Stimulated activated CD4-positive, alpha-beta T cell treated with anti-CD3 and anti-CD28 coated beads, Interleukin-12 subunit alpha, Interleukin-12 subunit beta, amount 100 ng/mL, for 48 hours (primary cell): ENCODE measurements at places on chromosomes 4 and X.
A peak's percentile ranks its signal among the peaks of the same experiment; 100 is the strongest.

DNA sequence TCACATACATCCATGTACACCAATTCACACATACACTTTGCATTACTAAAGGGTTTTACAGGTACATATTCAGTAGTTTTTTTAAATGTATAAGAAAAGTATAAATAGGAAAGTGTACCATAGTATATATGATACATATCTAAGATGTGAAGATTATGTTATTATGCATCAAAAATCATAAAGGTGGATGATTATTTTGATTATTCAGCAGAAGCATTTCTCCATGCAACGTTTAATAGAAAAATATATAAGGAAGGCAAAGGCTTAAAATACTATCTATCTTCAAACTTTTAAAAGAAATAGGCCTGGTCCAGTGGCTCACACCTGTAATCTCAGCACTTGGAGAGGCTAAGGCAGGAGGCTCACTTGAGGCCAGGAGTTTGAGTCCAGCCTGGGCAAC lies 133.5 kb upstream of the KLF3 start:
- no peak for DNase-seq

DNA sequence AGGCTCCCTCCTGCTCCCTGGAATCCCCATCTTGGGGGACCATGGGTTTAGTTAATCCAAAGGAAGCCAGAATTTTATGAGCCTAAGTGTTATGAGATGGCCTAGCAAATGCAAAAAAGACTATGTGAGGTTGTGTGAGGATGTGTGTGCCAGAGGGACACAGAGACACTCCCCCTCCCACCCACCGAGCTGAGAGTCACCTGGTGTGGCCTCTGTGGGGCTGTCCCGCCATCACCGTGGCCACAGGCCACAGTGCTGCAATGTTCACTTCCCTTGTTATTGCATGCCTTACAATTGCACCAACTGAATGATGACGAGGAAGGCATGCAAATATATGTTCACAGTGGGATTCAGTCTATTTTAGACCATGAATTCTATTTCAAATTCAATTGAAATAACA lies 601 bp upstream of the FGFBP2 start:
- peak; percentile 36 for DNase-seq

DNA sequence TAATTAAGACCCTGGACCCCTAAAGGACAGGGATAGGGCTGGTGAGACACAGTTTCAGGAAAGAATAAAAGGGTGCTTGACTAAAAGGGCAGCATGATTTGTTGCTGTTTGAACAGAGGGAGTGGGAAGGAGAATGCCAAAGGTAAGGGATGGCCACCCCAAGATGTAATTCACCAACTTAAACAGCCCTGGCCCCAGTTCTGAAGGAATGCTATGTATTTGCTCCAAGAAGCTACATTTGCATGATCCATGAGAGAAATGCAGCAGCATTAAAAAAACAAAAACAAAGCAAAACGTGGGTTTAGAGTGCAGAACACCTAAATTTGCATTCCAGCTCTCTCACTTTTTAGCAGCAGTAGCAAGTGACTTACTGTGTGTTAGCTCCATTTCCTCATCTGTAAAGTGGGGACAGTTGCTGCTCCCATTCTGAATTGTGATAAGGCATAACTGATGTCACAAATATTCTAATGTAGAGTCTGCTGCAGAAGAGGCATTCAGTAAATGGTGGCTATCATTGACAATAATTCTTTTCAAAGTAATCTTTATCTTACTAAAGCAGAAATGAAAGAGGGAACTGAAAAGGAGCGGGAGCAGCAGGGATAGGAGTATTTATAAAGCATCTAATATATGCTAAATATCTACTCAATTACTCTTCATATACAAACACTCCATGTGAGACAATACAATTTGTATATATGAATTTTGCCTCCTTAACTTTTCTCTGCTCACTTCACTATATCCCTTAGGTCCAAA lies 115.8 kb downstream of the PPARGC1A start:
- DNase-seq = no peak

- DNase-seq = no peak
These were observed 165 bp upstream of the PTCHD1 start for GRCh38 chrX:23334521-23334847.

DNA sequence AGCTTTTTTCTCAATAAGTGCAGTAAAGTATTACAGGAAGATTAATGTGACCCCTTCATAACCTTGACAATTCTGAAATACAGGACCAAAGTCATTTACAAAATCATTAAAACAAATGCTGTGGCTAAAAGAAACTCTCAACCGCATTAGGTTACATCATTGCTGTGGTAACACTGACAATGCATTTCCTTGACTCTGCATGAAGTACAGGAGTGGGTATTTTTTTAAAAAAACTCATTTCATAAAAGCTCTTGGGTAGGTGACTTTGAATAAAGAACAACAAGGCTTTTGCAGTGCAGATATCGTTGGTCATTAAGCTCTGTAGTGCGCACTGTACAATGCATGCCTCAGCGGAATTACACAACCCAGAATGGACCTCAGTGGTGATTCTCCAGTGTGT lies 23.4 kb upstream of the XK start:
- no peak for DNase-seq

DNA sequence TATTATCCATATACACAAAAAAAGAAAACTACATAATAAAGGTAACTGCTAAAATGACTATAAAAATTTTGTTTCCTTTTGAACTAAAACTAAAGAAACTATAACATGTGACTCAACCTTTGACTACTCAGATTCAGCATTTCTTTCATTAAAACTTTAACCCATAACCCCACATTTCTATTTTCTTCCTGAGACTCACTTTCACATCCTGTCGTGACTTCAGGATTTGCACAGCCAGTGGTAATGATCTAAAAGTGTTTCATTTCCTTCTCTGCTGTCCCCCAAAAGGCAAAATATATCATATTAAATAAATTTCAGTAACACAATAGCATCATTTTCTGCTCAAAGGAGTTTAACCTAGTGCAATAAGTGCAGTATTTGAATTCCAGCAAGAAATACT lies 1022.4 kb upstream of the DIAPH2 start:
- no peak for DNase-seq

DNA sequence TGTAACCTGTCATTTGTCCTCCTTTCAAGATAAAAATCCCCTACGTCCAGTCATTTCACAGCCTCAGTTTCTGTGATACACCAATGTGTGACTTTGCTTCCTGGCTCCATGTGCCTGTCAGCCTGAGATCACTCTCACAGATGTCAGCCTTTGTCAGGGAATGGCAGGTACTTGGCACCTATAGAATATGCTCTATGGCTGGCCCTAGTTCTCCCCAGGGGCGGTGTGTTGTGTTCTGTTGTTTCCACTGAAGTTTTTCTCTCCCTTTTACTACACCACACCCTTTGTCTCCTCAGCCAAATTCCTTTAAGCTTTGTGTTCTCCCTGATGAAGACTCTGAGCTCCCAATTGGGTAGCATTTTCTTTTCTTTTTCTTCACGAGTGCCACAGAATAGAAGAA lies 81.7 kb downstream of the ALPK1 start:
- no peak for DNase-seq

GRCh38 chrX:118315529-118315928 lies 30.4 kb upstream of the WDR44 start:
- DNase-seq = no peak

DNA sequence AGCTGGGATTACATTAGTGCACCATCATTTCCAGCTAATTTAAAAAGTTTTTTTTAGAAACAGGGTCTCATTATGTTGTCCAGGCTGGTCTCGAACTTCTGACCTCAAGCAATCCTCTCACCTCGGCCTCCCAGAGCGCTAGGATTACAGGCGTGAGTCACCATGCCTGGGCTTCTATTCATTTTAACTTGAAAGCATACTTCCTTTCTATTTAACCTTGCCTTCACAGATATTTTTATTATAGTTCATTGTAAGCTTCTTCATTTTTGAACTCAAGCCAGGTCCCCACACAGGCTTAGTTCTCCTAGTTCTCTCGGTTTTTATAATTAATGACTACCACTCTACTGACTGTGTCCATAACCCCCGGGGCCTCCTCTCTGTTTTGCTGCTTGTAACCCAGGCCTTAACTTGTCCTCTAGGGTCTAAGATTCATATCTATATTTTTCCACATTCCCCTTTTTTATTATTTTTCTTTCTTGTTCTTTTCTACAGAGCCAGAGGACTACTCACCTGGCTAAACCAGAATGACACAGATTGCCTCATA lies 50.7 kb downstream of the SNX12 start:
- no peak for DNase-seq

GRCh38 chr4:172776203-172776861 lies 392.3 kb upstream of the GALNT7 start:
- no peak for DNase-seq

DNA sequence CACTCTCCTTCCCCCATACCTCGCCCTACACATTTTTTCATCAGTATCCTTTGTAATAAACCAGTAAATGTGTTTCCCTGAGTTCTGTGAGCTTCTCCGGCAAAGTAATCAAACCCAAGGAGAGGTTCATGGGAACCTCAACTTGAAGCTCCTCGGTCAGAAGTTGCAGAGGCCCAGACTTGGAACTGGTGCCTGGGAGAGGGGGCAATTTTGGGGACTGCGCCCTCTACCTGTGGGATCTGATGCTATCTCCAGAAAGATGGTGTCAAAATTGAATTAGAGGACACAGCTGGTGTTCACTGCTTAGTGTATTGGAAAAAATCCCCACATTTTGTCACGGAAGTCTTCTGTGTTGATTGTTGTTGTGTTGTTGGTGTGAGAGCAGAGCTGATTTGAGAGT lies 70.6 kb downstream of the ATP11C start:
- DNase-seq = no peak

GRCh38 chr4:154126276-154126675 lies 337.4 kb upstream of the SFRP2 start:
- no peak for DNase-seq

- DNase-seq = no peak
These were observed 18.7 kb downstream of the RBBP7 start for GRCh38 chrX:16851421-16851820.

DNA sequence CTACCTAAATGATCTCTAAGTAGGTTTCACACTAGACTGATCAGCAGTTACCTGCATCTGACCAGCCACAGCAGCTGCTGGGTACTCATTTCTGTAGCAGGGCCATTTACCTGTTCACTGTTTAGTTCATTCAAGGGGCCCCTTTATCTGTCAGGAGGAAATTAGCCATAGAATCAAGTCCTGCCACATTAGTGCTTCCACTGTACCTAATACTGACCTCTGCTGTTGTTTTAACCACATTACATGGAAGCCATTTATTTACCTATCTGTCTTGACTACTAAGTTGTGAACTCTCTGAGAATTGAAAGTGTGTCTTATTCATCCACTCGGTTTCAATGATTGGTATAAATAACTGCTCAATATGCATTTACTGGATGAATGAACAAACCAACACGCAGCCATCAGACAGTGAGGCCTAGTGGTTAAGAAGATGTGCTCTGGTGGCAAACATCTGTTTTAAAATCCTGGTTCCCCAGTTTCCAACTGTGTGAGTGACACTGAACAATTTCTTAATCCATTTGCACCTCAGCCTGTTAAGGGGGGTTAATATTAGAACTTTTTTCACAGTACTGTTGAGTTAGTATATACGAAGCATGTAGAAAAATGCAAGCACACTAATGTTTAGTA lies 30.0 kb upstream of the ANXA5 start:
- no peak for DNase-seq

DNA sequence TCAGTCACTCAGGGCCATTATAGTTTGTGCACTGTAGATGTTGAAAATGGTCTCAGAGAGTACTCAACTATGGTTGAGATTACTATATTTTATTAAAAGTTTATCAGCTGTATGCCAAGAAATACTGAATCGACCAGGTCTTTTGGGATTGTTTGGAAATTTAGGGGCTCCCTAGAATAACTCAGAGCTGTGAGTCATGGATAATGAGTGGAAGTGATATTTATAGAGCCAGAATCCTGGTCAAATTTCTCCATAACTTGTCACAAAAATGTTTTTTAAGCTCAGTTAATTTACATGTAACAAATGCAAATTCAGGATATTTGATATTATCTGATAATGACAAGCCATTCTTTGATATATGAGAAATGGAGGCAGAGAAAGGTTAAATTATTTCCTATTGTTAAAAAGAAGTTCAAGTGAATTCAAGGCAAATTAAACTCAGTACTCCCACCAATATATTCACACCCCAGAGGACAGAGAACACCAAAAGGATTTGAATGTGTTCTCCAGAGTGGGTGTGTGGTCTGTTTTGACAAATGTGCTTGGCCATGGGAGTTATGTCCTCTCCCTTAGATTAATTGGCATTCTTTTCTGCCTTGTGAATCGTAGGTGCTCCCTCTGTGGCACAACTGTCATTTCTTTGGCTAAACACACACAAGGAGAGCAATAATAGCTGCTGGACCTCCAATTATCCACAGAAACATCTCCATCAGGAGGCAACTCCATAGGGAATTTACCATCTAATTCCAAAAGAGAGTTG lies 37.7 kb downstream of the ARHGAP24 start:
- no peak for DNase-seq

GRCh38 chrX:13666836-13667235 lies 13.9 kb downstream of the TCEANC start:
- no peak for DNase-seq
